ENCODE measurements at places on chromosomes 2 and 18.

DNA sequence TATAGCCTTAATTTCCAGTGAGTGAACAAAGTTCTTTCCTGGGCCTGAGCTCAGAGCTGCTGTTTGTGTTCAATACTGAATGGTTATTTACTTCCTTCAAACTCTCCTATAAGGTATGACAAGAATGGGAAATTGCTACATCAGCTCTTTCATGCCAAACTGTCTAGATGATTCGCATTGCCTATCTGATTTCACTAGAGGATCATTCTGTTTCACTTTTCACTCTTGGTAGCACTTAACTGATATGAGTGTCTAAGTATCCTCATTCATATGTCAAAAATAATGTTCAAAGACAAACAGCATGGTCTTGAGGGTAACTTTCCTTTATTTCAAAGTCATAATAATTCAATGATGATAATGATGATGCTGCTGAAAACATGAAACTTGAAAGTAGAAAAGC, 32.9 kb upstream of the SCG2 start:
- no peak for DNase-seq

- DNase-seq = no peak
Observed at GRCh38 chr2:240138254-240138984, 2.0 kb downstream of the OTOS start.

- DNase-seq = no peak
Observed at GRCh38 chr2:167814881-167815718, 432.3 kb downstream of the STK39 start.

DNA sequence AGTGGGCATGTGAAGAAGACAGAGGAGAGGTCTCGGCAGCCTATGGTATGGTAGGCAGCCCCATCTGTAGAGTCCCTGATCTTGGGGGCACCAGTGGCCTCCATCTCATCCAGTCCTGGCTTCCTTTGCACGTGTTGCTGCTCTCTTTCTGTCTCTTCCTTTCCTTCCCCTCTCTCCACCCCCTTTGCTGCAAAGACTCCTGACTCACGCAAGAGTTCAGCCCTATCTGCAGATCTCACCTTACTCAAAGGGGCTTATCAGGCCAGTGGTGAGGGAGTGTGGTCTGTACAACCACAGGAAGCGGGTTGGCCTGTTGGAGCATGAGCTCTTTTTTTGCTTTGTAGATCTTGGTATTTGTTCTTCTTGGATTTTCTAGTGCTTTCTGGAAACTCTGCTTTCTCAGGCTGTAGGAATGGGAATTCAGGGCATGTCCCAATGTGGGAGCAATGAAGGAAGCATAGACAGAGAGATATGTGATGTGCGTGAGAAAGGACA, 14.6 kb upstream of the NT5DC4 start:
- DNase-seq = no peak

GRCh38 chr2:99989905-99990304, 152.5 kb downstream of the AFF3 start:
- DNase-seq = no peak

GRCh38 chr2:170092436-170093060, 85.4 kb upstream of the MYO3B start:
- no peak for DNase-seq

- no peak for DNase-seq
Observed at GRCh38 chr18:32040936-32041335, 22.3 kb downstream of the RNF125 start.

DNA sequence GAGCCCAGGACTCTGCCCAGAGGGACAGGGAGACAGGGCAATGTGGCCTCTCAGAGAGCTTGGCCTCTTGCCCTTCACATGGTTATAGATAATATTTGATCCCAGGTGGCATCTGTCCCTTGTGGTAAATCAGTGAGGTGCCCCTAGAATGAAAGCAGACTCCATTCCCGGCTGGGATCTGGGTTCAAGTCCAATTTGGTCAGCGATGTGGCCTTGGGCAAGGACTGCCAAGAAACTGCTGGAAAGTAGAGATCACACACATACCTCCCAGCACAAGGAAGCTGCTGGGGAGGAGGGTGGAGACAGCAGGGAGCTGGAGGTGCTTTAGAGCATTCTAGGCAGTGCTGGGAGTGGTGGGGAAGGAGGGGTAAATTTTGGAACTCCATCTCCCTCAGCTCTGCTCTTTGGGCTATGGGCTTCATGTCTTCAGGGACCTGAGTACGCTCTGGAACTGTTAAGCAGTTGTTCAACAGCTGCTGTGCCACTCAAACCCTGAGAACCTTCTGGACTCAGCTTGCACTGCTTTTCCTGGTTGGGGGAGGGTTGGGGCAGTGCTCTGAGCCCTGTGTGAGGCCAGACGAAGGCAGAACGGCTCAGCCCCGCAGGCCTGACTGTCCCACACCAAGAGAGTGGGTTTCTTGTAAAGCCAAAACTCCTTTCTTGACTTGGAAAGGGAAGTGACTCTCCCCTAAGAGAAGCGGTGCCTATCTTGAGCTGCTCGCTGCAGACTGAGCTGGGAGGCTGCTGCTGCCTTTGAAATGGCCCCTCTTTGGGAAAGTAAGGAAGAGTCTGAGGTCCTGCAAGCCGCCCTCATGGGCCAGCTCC, 23.0 kb downstream of the INPP5D start:
- no peak for DNase-seq

GRCh38 chr2:106356291-106356690, 111.9 kb downstream of the RGPD3 start:
- DNase-seq = no peak

- DNase-seq = peak; percentile 14
Observed at GRCh38 chr2:143177096-143177786, 48.0 kb downstream of the ARHGAP15 start.

- no peak for DNase-seq
Observed at GRCh38 chr2:151790689-151791088, 37.5 kb downstream of the ARL5A start.

GRCh38 chr18:36406805-36407204, 109.3 kb downstream of the FHOD3 start:
- DNase-seq = no peak

GRCh38 chr2:166892397-166892796, 4.1 kb downstream of the XIRP2 start:
- no peak for DNase-seq

- no peak for DNase-seq
Observed at GRCh38 chr18:79816092-79816491, 18.4 kb downstream of the KCNG2 start.

- no peak for DNase-seq
Observed at GRCh38 chr18:32956591-32957315, 183.9 kb upstream of the KLHL14 start.

GRCh38 chr2:105361102-105361889, 24.0 kb downstream of the C2orf49 start:
- no peak for DNase-seq

GRCh38 chr2:217662984-217663602, 339.7 kb downstream of the TNS1 start:
- DNase-seq = no peak

DNA sequence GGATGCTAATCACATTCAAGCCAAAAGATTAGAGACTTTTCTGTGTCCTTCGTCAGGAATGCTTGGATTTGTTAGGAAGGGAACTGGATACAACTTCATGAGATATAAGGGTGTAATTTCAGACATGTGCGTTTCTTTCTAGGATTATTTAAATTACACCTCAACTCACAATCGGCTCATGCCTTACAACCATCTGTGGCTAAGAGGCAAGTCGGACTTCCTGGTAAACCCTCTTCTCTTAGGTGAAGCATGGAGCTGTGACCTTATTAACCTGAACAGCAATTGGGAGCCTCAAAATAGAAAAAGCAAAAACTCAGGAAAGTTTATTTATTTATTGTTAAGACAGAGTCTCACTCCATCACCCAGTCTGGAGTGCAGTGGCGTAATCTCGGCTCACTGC, 61.8 kb downstream of the SEMA4F start:
- no peak for DNase-seq

- DNase-seq = no peak
Observed at GRCh38 chr2:239166201-239166834, 234.5 kb downstream of the HDAC4 start.

- no peak for DNase-seq
Observed at GRCh38 chr2:61396005-61396404, 74.9 kb downstream of the USP34 start.

- no peak for DNase-seq
Observed at GRCh38 chr2:113061896-113062770, 3.1 kb downstream of the IL36RN start.

- DNase-seq = no peak
Observed at GRCh38 chr18:23169673-23170044, 34.4 kb downstream of the CABLES1 start.

DNA sequence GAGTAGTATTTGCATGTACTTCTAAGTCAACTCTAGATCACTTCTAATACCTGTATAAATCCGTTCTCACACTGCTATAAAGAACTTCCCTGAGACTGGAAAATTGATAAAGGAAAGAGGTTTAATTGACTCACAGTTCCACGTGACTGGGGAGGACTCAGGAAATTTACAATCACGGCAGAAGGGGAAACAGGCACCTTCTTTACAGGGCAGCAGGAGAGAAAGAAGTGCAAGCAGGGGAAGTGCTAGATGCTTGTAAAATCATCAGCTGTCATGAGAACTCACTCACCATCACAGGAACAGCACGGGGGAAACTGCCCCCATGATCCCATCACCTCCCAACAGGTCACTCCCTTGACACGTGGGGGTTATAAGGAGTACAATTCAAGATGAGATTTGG, 24.0 kb upstream of the SLC35F5 start:
- no peak for DNase-seq

DNA sequence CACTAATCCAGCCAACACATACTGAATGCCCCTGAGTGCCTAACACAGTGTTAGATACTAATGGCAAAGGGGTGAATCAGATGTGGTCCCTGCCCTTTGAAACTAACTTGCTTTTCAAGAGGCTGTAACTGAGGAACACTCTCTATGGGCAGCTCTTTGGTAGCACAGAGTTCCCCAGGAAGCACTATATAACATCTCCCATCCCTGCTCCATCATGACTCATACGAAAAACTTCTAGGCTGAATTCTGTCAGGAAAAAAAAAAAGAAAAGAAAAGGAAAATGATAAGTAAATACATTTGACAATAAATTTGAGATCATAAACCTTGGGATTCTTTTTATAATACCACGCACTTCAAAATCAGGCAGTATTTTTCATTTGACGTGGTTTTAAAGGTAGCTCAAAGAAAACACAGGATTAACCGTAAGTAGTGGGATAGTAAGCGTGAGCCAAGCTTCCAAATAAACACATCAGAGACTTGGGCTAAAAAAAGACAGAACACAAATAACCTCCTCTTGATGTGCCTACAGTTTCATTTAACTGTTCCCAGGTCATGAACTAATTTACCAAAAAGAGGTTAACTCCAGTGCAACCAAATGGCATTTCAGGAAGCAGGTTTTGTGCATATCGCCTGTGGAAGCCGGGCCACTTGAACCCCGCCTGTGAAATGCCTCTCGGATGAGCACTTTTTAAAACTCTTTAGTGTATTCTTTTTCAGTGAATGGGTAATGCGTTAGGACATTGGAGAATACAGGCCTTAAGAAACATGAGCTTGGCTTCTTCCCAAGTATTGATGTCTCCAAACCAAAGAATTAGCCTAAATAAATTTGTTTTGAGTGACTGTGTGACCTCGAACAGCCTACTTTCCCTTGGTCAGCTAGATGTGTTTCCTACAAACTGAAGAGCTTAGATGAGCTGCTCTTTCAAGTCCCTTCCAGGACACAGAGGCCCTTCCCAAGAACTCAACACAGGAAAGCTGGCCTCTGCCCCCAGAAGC, 42.0 kb downstream of the RDH14 start:
- no peak for DNase-seq

- no peak for DNase-seq
Observed at GRCh38 chr2:161625996-161626395, 1.8 kb downstream of the SLC4A10 start.

DNA sequence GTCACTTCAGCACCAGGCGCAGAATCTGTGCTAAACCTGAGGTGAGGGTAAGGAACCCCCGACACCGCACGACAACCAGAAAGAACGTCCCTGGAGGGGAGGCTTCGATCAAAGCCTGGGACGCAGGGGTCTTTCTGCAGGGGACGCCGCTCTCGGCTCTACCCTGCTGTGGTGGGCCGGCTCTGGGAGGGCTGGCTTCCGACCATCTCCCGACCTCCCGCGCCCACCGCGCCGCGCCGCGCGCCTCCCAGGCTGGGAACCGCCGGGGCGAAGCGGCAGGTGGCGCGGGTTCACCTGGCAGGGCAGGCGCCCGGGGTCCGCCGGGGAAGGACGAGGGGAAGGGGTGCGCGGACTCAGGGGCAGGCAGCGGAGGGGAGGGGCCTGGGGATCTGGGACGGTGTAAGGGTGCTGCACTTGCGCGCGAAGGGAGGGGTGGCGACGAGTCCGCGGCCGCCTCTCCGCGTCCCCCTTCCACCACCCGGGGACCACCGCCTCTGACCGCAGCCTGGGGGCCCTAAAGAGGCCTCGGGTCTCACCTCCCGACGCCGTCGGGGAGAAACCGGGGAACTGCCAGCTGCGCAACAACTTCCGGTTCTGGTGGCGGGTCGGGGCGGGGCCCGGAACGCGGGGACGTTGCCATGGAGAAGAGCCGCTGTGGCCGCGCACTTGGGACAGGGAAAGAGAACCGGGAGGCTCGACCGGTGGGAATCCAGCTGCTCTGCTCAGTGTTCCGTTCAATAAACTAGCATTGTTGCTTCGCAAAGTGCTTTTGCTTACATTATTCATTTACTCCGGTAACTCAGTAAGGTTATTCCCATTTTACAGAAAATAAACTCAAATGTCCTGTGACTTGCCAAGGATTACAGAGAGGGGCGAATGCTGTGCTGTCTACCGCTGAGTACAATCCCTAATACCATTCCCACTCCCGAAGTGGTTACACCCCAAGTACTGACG, at the start of gene ZNF396:
ZNF396 (minus strand) TSS at position 596 of the 954 bp plus-strand sequence. CDS start 3,045 bp downstream, outside the sequence.
- DNase-seq = peak; percentile 63

- DNase-seq = no peak
Observed at GRCh38 chr2:162244541-162245031, 1.3 kb upstream of the FAP start.

GRCh38 chr18:58966005-58966677, 101.5 kb downstream of the ZNF532 start:
- DNase-seq = no peak

GRCh38 chr2:217835931-217836891, 166.6 kb downstream of the TNS1 start:
- DNase-seq = no peak

DNA sequence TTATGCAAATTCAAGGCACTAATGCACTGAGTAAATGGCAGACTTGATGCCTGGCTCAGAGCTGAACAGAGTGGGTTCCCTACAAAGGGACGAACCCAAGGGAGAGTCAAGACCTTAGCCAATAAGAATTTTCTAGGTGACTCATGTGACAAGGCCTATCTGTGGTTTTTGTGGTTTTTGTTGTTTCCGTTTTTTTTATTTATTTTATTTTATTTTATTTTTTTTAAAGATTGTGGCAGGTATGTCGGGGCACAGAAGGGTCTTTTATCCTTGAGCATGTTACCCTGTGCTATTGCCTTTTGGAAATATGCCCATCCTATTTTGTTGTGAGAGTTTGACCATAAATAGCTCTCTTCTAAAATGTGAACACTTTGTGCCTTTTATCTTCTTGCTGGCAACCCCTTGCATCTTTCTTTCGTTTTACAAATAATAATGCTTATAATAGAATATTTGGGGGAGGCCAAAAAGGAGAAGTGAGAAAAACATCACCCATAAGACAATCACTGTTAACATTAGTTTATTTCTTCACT, 113.4 kb upstream of the AQP4 start:
- peak; percentile 32 for DNase-seq
